ENCODE measurements at places on chromosomes 13 and 19. TPM values are rescaled to one million over a fixed set of nuclear protein-coding genes. Genes with fewer than 3 reads are reported as not detected.

- no peak for DNase-seq
These were observed 105.1 kb downstream of the ZAR1L start for GRCh38 chr13:32210101-32210500.

DNA sequence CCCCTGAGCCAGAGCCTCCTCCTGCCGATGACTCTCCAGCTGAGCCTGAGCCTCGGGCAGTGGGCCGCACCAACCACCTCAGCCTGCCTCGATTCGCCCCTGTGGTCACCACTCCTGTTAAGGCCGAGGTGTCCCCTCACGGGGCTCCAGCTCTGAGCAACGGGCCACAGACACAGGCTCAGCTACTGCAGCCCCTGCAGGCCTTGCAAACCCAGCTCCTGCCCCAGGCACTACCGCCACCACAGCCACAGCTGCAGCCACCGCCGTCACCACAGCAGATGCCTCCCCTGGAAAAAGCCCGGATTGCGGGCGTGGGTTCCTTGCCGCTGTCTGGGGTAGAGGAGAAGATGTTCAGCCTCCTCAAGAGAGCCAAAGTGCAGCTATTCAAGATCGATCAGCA lies 3.6 kb downstream of the KMT2B start:
- DNase-seq, result no peak

- no peak for DNase-seq
These were observed 4.6 kb upstream of the RFXAP start for GRCh38 chr13:36814465-36814864.

DNA sequence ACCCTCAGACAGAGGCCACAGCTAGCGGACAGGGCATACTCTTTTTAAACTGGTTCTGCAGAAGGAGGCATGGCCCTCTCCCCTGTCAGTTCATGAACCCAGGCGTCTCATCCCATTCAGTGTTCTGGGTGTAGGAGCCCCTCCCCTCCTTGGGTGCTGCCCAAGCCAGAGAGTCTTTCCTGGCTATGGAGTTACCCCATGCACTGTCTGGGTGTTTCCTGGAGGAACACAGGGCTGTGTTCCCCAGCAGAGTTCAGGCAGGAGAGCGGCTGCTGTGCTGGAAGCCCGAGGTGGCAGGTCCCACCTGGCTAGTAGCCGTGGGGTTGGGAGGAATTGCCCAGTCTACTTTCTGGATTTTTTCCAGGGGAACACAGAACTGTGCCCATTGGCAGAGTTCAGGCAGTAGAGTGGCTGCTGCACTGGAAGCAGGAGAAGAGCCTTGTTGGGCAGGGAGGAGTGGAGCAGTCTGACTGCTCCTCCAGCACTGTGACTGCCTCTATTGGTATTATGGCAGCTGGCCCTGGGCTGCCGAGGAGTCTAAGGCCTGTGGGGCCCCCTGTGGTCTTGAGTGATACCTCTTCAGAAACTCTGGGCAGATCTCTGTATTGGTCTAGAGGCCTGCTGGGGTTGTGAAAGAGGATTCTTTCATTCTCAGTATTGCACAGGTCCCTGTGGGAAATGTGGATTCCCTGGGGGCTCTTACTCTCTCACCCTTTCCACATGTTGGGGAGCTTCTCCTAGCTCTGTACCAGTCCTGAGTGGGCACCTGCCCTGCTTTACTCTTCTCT lies 168.3 kb downstream of the PCDH20 start:
- no peak for DNase-seq

GRCh38 chr19:39080431-39080830 lies 3.7 kb upstream of the ACP7 start:
- no peak for DNase-seq

ARGLU1 gene
- total RNA-seq, result 112 TPM

TEX29 gene
- not detected for total RNA-seq

TRIP10 gene
- 86.0 TPM for total RNA-seq
